ENCODE measurements at places on chromosomes 16 and 17. TPM values are rescaled to one million over a fixed set of nuclear protein-coding genes. Genes with fewer than 3 reads are reported as not detected.

GRCh38 chr16:57152096-57153093 lies 33.4 kb downstream of the PSME3IP1 start:
- no peak overlapping the region for H3K4me3 ChIP-seq
- H3K4me1 ChIP-seq: no peaks in the 10 kb centered on the region
- peak overlapping the region; percentile 16 for H3K27ac ChIP-seq
- H3K27me3 ChIP-seq: peaks cover 3% of the 10 kb centered on the region
- H3K36me3 ChIP-seq: peaks cover 11% of the 10 kb centered on the region
- DNase-seq: no peak

GRCh38 chr17:72613396-72613795 lies 479.1 kb downstream of the SLC39A11 start:
- no peaks in the 10 kb centered on the region for H3K36me3 ChIP-seq
- peaks cover 5% of the 10 kb centered on the region for H3K4me1 ChIP-seq

DNA sequence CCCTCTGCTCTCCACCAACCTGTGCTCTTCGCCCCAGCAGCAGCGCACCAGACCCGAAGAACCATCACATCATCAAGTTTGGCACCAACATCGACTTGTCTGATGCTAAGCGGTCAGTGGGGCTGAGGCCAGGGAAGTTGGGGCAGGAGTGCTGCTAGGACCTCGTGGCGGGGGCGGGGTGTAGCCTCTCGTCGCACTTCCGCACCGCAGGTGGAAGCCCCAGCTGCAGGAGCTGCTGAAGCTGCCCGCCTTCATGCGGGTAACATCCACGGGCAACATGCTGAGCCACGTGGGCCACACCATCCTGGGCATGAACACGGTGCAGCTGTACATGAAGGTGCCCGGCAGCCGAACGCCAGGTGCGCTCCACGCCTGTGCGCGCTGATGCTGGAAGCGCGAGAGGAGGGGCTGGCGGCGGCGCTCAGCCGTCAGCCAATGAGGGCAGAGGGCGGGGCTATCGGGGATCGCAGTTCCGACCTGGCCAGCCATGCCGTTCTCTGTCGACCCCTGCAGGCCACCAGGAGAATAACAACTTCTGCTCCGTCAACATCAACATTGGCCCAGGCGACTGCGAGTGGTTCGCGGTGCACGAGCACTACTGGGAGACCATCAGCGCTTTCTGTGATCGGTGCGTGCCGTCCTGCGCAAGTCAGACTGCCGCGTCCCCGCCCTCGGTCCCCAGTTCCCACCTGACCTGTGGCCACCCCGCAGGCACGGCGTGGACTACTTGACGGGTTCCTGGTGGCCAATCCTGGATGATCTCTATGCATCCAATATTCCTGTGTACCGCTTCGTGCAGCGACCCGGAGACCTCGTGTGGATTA lies 3.2 kb upstream of the TMEM88 start:
- H3K27ac ChIP-seq: no peak overlapping the region
- peaks cover 18% of the 10 kb centered on the region for H3K4me1 ChIP-seq

Gene SEC14L5
- 3.1 TPM for total RNA-seq

DNA sequence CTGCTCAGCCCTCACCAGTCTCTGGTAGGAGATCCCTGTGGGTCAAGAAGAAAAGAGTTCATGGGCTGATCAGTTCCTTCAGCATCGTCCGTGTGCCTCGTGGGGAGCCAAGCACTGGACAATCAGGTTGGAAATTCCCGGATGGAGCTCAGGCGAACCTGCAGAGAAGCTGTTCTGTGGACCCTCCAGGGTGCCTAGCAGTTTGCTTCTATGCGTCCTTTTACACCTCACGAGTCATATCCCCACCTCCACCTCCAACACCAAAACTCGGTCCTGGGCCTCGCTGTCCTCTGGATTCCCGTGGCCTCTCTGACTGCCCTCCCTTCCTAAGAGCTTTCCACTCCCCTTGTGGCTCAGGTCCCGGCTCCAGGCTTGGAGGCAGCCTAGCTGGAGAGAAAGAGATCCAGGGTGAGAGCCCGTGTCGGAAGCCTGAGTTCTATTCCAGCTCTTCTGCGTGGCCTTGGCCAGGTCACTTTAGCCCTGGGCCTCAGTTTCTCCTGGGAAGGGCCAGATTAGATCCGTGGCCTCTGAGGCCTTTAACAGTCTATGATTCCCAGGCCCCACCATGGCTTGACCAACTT lies 26.2 kb upstream of the PIK3R6 start:
- H3K4me3 ChIP-seq: no peak overlapping the region
- H3K27me3 ChIP-seq: peaks cover 4% of the 10 kb centered on the region
- no peak overlapping the region for H3K27ac ChIP-seq
- DNase-seq: peak; percentile 15
- no peaks in the 10 kb centered on the region for H3K36me3 ChIP-seq
- H3K4me1 ChIP-seq: peaks cover 11% of the 10 kb centered on the region

Gene BAHCC1
- 111 TPM for total RNA-seq

GRCh38 chr16:64771273-64771672 lies 350.6 kb downstream of the CDH11 start:
- no peak overlapping the region for H3K4me3 ChIP-seq
- H3K27me3 ChIP-seq: peaks cover 1% of the 10 kb centered on the region
- no peaks in the 10 kb centered on the region for H3K36me3 ChIP-seq
- DNase-seq: no peak

Gene PRAC1
- total RNA-seq: not detected

- peaks cover 2% of the 10 kb centered on the region for H3K27me3 ChIP-seq
- DNase-seq: no peak
- H3K4me3 ChIP-seq: no peak overlapping the region
- no peaks in the 10 kb centered on the region for H3K36me3 ChIP-seq
These were observed 32.7 kb upstream of the LITAF start for GRCh38 chr16:11619327-11619851.

GRCh38 chr16:87033021-87033471 lies 284.1 kb downstream of the C16orf95 start:
- no peak overlapping the region for H3K4me3 ChIP-seq
- no peak overlapping the region for H3K27ac ChIP-seq
- no peak for DNase-seq
- no peaks in the 10 kb centered on the region for H3K4me1 ChIP-seq
- H3K27me3 ChIP-seq: peaks cover 4% of the 10 kb centered on the region
- H3K36me3 ChIP-seq: no peaks in the 10 kb centered on the region

DNA sequence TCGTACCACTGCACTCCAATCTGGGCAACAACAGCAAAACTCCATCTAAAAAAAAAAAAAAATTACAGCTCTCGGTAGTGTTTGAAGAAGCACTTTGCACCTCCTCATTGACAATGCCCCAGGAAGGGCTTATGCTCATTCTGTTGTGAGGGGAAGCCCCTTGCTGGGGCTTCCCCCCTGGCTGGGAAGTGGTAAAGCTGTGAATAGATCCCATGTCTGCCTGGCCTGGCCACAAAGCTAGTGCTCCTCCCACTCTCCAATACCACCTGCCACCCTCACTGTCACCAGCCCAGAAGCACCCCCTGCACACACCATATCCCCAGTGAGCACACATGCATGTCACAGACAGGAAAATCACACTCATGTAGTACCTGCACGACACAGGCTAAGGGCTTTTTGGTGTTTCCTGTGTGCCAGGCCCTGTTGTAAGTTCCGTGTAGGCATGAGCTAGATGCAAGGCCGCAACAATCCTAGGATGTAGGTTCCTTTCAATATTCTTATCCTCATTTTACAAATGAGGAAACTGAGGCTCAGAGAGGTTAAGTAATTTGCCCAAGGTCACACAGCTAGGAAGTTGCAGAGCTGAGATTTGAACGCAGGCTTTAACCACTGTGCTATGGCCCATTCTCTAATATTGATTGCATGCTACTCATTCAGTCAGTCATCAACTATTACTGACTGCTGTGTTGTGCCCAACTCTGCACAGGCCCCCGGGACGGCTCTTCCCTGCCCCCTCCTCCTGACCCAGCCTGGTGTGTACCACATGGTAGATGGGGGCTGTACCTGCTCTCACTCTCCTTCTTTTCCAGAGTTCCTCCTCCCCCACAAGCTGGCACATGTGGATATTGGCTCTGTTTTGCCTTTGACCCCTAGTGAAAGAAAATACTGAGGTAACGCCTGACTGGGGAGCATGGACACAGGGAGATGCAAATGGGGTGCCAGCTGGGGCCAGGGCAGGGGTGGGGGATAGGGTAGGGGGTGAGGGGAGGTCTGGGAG lies 11.9 kb upstream of the COL1A1 start:
- no peak for DNase-seq
- no peaks in the 10 kb centered on the region for H3K36me3 ChIP-seq
- H3K27me3 ChIP-seq: peaks cover 10% of the 10 kb centered on the region
- peak overlapping the region; percentile 64 for H3K27ac ChIP-seq
- H3K4me3 ChIP-seq: no peak overlapping the region
- H3K4me1 ChIP-seq: peaks cover 17% of the 10 kb centered on the region

Gene CLDN6
- 31.1 TPM for total RNA-seq

DNA sequence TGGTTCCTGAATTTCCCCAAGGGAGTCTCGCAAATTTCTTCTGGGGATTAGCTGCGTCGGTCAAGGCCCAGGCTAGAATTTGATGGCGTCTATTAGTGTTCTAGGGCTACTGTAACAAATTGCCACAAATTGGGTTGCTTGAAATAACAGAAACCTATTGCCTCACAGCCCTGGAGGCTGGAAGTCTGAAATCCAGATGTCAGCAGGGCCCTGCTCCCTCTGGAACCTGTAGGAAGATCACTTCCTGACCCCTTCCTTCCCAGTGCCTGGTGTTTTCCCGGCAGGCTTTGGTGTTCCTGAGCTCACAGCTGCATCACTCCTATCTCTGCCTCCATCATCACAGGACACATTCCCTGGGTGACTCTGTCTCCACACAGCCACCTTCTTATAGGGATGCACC lies 24.4 kb downstream of the DHRS7C start:
- peaks cover 1% of the 10 kb centered on the region for H3K4me1 ChIP-seq
- DNase-seq: no peak
- no peak overlapping the region for H3K4me3 ChIP-seq
- H3K27me3 ChIP-seq: peaks cover 5% of the 10 kb centered on the region

Gene DNAJA2
- 95.8 TPM for total RNA-seq

GRCh38 chr17:56891751-56892150 lies 22.1 kb downstream of the TRIM25 start:
- H3K4me1 ChIP-seq: no peaks in the 10 kb centered on the region
- H3K36me3 ChIP-seq: peaks cover 16% of the 10 kb centered on the region
- no peak overlapping the region for H3K4me3 ChIP-seq
- H3K27me3 ChIP-seq: no peaks in the 10 kb centered on the region

- no peak for DNase-seq
- H3K4me1 ChIP-seq: no peaks in the 10 kb centered on the region
- peaks cover 5% of the 10 kb centered on the region for H3K27me3 ChIP-seq
- H3K4me3 ChIP-seq: no peak overlapping the region
These were observed 399.1 kb upstream of the CDH5 start for GRCh38 chr16:65967376-65967775.

Gene PLEKHH3
- 40.6 TPM for total RNA-seq

Gene SYCE1L
- total RNA-seq: 12.8 TPM

- no peak overlapping the region for H3K4me3 ChIP-seq
- peaks cover 2% of the 10 kb centered on the region for H3K27me3 ChIP-seq
These were observed 67.2 kb downstream of the PARN start for GRCh38 chr16:14562691-14563491.

DNA sequence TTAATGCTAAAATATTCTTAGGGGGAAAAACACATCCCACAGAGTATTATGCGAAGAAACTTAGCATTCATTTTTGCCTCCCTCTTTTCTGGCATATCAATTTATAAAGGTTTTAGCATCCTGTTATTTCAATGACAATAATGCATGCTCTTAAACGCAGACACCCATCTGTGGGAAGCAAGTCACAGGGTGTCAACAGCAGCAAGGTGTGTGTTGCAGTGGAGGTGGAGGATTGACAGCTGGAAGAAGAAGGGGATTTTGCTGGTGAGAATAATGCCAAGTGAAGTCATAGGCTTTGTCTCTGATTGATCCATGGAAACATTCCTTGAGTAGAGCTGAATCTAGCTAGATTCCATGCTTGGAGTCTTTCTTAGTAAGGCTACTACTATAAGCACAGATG lies 498.1 kb downstream of the NPIPA7 start:
- no peaks in the 10 kb centered on the region for H3K27me3 ChIP-seq
- DNase-seq: no peak
- no peak overlapping the region for H3K4me3 ChIP-seq
- no peak overlapping the region for H3K27ac ChIP-seq
- H3K36me3 ChIP-seq: no peaks in the 10 kb centered on the region

GRCh38 chr16:57268804-57269800 lies 15.4 kb downstream of the PLLP start:
- no peaks in the 10 kb centered on the region for H3K27me3 ChIP-seq
- H3K4me1 ChIP-seq: peaks cover 3% of the 10 kb centered on the region
- no peak overlapping the region for H3K27ac ChIP-seq
- peak; percentile 39 for DNase-seq
- no peak overlapping the region for H3K4me3 ChIP-seq

- H3K36me3 ChIP-seq: no peaks in the 10 kb centered on the region
- no peak overlapping the region for H3K4me3 ChIP-seq
- H3K27me3 ChIP-seq: peaks cover 11% of the 10 kb centered on the region
- DNase-seq: no peak
- peaks cover 19% of the 10 kb centered on the region for H3K4me1 ChIP-seq
These were observed 4.1 kb upstream of the DOC2B start for GRCh38 chr17:185445-186138.

DNA sequence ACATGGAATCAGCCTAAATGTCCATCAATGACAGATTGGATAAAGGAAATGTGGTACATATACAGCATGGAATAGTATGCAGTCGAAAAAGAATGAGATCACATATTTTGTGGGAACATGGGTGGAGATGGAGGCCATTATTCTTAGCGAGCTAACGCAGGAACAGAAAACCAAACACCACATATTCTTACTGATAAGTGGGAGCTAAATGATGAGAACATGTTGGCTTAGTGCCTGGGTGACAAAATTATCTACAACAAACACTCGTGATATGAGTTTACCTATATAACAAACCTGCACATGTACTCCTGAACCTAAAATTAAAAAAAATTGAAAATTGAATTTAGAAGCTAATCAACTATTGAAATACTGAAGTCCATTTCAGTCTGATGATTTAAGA lies 6.1 kb downstream of the ANKS4B start:
- no peak overlapping the region for H3K27ac ChIP-seq
- no peaks in the 10 kb centered on the region for H3K36me3 ChIP-seq
- no peak overlapping the region for H3K4me3 ChIP-seq
- DNase-seq: no peak
- no peaks in the 10 kb centered on the region for H3K27me3 ChIP-seq
- H3K4me1 ChIP-seq: no peaks in the 10 kb centered on the region

All from glutamatergic neuron (in vitro differentiated cells).